ENCODE measurements at places on chromosomes 11 and 22.

DNA sequence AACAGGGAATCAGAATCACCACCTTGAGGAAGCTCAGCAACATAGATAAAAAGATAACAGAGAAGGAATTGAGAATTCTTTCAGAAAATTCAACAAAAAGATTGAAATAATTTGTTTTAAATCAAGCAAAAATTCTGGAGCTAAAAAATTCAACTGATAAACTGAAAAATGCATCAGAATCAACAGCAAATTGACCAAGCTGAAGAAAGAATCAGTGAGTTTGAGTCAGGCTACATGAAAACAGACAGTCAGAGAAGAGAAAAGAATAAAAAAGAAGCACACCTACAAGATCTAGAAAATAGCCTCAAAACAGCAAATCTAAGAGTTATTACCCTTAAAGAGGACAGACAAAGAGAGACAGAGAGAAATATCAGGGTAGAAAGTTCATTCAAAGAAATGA lies 28.8 kb downstream of the BTG4 start:
- DNase-seq, result no peak

DNA sequence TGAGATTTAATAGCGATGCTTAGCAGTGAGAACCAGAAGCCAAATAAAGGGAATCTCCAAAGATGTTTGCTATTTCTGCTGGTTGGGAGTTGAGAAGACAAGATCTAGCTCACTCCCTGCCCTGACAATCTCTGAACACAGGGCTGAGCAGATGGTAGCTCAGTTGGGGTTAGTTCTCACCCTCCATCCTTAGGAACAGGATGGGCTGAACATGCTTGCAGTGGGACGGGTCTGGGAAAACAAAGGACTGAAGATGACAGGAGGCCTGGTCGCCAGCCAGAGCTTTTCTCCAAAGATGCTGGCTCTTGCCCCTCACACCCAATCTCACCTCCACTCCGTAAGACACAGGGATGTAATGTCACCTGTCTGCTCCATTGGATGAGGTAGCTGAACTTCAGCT lies 72.7 kb downstream of the SC5D start:
- no peak for DNase-seq

DNA sequence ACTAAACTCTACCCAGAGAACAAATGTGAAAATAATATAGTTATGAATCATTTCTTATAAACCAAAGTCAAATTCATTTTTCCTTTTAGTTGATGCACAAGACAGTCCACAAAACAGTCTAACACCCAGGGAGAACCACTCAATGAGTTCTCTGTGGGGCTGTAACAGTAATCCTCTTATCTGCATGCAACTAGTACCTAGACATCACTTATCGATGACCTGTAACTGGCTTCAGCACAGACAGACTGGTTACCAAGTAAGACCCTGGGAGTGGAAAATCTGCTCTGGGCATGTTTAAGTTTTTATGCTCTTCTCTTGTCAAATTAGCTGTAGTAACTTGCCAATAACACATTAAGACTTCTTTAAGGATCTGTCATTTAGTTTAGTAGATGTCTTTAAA lies 46.6 kb downstream of the PITPNB start:
- DNase-seq, result no peak

GRCh38 chr11:6618117-6619003 lies 862 bp downstream of the TPP1 start:
- peak; percentile 79 for DNase-seq

DNA sequence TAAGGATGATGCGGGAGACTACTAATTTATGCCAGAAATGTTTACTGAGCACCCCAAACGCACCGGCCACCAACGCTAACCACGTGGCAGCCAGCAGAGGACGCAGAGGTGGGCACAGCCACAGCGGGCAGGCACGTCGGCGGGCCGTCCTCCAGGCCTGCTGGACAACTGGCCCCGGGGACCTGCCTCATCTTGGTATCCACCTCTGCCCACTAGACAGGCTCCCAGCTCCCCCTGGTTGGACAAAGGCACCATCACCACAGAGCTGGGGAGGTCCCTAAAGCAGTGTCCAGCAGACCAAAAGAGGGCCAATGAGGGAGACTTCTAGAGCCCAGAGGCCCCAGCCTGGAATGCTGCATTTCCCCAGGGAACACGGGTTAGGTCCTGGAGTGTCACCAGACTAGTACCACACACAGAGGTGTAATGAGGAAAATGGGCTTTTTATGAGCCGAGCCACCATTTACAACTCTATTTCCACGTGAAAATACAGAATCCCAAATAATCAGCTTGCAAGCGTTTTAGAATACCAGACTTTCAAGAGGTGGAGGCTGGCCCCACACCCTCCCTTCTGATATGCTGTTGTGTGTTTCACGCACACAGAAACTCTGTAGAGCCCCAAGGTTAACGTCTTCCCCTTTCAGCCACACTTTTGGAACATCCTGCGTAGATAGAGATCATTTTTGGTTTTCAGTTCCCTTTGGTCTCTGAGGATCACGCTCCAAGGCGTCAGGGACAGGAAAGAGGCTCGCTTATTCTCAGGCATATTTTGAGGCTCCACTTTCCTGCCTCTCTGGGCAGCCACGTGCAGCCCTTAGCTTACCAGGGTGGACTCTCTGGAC lies 23.7 kb upstream of the BID start:
- DNase-seq, result peak; percentile 52

DNA sequence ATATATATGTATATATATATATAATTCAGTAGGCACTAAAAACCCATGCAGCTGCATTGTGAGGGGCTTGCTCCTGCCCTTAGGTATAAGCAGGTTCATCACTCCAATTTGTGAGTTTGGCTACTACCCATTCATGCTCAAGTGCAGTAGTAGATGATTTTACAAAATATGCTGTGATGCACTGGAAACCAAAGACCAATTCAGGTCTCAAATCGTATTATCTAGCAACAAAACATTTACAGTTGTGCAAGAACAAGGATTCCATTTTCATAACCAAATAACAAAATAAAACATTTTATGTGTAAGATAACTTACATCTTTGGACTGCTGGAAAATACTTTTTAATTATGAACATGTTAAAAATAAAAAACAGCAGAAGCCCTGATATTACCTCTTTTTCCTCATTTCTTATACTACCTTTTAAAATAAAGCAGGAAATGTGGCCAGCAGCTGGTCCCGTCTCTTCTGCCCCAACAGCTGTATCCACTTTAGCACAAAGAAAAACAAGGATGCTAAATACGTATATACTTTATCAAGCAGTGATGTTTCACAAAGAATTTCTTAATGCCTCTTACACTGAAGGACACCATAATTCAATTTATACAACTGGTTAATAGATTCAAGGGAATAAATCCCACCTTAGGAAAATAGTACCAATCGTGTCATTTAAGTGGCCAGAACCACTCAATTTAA lies 2.8 kb downstream of the CREBZF start:
- DNase-seq, result no peak

DNA sequence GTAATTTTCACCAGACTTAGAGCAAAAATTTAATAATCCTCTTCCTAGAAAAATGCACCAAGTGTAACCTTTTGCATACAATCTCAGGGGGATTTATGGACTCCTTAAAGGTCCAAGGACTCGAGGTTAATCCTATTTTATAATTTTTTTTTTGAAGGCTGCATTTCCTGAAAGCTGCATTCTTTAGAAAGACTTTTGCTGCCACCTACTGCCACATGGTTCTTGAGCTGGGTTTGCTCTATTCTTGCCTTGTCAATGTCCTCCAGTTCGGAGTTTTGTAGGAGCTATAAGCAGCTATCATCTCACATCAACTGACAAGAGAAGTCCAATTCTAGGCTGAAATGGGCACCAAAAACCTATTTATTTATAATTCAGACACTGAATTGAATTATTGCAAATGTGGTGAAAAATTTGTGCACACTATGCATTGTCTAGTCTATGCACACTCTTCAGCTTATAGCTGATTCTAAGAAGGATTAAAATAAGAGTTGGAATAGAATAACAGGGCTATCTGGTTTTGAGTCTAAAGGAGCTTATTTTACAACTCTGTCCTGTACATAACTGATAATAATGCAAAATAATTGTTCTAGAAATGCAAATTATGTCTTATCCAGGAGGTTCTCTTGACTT lies 31.3 kb downstream of the TRAF6 start:
- peak; percentile 55 for DNase-seq

DNA sequence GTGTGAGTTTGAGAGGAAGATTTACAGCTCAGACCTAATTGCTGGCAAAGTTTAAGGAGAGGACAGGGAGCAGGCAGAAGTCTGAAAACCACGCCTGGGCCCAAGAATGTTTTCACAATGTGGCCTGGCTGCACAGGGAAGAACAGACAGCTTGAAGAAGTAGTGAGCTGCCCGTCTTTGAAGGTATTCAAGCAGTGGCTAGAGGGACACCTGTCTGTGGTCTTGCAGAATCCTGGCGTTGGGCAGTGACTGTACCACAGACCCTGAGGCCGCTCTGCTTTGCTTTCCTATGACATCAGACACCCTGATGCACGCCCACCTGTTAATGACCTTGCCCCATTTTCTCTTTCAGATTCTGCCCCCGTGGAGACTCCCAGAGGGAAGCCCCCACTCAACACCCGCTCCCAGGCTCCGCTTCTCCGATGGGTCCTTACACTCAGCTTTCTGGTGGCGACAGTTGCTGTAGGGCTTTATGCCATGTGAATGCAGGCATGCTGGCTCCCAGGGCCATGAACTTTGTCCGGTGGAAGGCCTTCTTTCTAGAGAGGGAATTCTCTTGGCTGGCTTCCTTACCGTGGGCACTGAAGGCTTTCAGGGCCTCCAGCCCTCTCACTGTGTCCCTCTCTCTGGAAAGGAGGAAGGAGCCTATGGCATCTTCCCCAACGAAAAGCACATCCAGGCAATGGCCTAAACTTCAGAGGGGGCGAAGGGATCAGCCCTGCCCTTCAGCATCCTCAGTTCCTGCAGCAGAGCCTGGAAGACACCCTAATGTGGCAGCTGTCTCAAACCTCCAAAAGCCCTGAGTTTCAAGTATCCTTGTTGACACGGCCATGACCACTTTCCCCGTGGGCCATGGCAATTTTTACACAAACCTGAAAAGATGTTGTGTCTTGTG lies 6.6 kb upstream of the MCM5 start:
- no peak for DNase-seq

GRCh38 chr11:76856106-76856505 lies 4.6 kb upstream of the ACER3 start:
- DNase-seq, result no peak

DNA sequence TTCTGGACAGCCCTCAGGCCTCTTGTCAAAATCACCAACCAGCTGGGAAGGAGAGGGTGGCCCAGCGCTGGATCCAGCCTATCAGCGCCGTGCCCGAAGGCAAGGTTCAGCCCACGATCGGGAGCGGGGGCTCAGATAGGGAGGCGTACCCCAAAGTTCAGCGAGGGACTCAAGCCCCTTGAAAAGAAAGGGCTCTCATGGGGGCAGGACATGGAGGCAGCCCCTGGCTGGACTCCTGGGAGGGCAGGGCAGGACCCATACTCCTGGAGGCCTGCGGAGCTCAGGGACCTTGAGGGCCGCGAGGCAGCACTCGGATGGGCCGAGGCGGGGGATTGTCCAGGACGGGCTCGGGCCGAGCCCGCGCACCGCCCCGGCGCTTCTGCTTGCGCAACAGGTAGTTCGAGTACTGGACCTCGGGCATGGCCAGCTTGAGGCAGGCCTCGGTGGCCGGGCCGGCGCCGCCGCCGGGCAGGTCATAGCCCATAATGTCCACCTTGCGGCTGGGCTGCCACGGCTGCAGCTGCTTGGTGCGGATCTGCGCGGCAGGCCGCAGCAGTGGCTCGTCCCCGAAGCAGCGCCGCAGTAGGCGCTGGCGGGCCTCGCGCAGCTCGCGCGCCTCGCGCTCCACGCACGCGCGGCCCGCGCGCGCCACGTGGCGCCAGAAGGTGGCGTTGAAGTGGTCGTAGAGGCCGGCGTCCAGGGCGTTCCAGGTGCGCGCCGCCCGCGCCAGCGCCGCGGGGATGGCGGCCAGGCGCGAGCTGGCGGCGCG lies 6.5 kb downstream of the GAL3ST3 start:
- DNase-seq, result no peak
